ENCODE measurements at places on chromosomes 13 and 19. TPM values are rescaled to one million over a fixed set of nuclear protein-coding genes. Genes with fewer than 3 reads are reported as not detected.

The ZNF850 gene
- 2.4 TPM for total RNA-seq

- no peak for DNase-seq
These were observed 4.0 kb upstream of the ZNF8 start for GRCh38 chr19:58274771-58275201.

DNA sequence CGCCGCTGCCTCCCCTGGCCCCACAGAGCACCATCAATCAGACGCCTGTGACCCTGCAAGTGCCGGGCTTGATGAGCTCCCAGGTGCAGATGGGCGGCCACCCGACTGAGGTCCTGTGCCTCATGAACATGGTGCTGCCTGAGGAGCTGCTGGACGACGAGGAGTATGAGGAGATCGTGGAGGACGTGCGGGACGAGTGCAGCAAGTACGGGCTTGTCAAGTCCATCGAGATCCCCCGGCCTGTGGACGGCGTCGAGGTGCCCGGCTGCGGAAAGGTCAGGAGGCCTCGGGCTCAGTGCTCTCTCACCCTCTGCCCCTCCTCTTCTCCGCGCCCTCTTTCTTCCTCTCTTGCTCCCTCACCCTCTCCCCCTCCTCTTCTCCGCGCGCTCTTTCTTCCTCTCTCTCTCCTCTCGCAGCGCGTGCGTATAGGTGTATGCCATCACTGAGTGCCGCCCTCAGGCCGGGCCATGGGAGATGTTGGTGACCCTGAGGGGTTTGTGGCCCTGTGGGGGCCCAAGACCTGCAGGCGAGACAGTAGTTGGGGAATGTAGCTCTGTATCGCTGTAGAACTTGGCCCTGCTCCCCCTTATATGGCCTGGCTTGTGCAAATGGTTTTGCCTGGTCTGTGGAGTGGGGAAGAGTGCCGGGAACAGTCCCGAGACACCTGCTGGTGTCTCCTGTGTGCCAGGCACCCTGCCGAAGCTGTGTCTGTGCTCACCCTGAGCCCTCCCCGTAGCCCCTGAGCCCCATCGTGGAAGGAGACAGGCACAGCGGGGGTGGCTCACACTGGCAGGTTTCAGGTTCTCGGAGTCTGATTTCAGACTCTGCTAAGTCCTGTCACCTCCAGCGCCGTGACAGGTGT, 5.4 kb upstream of the EPN1 start:
- DNase-seq, result no peak

DNA sequence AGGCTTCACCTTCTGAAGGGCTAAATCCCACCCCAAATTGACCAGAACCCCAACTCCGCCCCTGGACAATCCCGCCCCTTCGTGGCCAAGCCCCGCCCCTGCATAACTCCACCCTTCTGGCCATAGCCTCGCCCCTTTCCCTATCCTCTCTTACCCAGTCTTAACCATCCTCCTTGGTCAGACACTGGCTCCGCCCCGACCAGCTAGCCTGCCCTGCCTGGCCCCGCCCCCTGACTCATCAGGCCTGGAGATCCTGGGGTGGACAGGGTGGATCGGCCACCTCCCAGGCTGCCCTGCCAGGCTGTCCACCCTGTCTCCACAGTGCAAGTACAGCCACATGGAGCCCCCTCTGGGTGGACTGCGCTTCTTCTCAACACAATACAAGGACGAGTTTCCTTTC, 8.0 kb upstream of the ZNF358 start:
- no peak for DNase-seq

- no peak for DNase-seq
These were observed 2.4 kb downstream of the IRF3 start for GRCh38 chr19:49663224-49663623.

Data from esophagus muscularis mucosa (tissue), 4 donors.